ENCODE measurements at places on chromosomes 12 and 14. TPM values are rescaled to one million over a fixed set of nuclear protein-coding genes. Genes with fewer than 3 reads are reported as not detected.

DNA sequence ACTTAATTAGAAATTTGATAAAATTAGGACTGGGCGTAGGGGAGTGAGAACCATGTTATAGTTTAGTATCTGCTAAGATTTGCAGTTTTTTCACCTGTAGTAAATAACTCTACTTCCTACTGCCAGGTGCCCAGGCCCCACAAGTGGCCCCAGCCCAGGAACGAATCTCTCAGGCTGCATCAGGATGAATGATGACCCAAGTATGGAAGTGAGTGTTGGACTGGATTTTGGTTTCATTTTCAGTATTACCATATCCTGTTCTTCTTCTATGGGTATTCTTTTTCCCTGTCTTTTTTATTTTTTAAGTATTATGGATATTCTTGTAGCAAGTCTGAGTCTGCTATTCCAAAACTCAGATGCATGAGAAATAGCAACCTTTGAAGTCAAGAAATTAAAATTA lies 120.3 kb upstream of the BCAT1 start:
- H3K36me3 ChIP-seq = peaks cover 94% of the 10 kb centered on the region
- H3K4me1 ChIP-seq = peaks cover 15% of the 10 kb centered on the region
- no peaks in the 10 kb centered on the region for H3K27me3 ChIP-seq
- H3K4me3 ChIP-seq = no peak overlapping the region

GRCh38 chr12:81779216-81779615 lies 20.1 kb upstream of the PPFIA2 start:
- H3K27ac ChIP-seq = no peak overlapping the region
- no peaks in the 10 kb centered on the region for H3K4me1 ChIP-seq
- DNase-seq = no peak
- H3K36me3 ChIP-seq = no peaks in the 10 kb centered on the region
- no peaks in the 10 kb centered on the region for H3K27me3 ChIP-seq
- no peak overlapping the region for H3K4me3 ChIP-seq

The DTX1 gene
- total RNA-seq = 4.1 TPM

The NKX2-1 gene
- total RNA-seq = not detected

DNA sequence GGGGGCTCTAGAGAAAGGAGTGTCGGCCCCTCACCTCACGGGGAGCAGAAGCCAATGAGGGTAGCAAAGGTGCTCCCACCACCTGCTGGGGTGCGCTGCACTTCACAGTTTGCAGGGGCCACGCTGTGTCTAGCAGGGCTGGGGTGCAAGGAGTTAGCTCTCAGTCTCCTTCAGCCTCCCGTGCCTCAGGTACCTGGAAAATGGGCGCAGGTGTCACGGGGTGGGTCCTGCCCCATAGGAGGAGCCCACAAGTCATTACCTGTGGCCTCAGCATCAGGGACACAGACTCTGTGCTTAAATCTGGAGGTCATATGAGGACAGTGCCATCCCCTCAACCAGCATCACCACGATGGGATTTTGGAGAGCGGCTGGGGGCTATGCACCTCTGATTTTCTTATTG lies 326.7 kb downstream of the ADGRD1 start:
- H3K4me3 ChIP-seq = no peak overlapping the region
- DNase-seq = no peak
- H3K36me3 ChIP-seq = no peaks in the 10 kb centered on the region
- no peak overlapping the region for H3K27ac ChIP-seq
- no peaks in the 10 kb centered on the region for H3K4me1 ChIP-seq

The RERGL gene
- not detected for total RNA-seq
